ENCODE measurements at places on chromosomes 5 and 9.

DNA sequence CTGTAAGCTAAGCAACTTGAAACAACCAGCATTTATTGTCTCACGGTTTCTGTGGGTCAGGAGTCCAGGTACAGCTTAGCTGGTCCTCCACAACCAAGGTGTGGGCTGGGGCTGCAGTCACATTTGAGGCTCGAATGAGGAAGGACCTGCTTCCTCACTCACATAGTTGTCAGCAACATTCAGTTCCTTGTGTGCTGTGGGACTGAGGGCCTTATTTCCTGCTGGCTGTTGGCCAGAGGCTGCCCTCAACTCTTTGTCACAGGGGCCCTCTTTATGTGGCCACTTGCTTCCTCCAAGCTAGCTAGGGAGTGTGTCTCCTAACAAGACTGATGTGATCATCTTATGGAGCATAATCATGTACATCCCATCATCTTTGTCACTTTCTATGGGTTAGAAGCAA lies 29.2 kb upstream of the SEMA4D start:
- no peak for DNase-seq

DNA sequence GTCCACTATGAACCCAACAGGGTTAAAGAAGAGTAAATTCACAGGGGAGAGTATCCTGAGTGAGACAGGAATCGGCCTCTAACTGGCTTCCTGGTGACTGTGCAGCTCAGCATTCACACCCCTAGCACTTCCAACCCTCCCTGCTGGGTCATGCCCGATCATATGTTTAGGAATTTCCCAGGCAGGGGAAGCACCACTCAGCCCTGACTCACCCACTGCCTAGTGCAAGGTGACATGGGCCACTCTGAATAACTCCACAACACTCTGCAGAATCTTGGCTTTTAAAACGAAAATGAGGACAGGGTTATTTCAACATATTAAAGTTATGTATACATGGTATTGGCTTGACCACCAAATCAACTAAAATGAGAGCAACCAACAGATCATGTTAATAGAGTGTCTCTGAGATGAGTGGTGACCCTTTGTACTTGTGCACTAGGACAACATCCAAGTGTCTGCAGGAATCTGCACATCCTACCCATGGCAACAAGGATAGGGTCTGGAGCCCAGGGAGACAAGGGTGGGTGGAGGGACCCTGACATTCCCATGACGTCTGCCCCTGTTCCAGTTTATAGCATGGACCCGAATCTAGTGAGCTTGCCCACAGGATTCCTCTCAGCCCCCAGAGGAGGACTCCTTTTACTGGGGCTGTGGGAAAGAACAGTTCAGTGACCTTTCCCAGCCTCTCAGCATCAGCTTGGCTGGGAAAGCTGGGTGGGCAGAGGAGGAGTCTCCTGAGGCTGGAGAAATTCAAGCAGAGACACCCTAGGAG lies 485.8 kb downstream of the SEMA5A start:
- no peak for DNase-seq

DNA sequence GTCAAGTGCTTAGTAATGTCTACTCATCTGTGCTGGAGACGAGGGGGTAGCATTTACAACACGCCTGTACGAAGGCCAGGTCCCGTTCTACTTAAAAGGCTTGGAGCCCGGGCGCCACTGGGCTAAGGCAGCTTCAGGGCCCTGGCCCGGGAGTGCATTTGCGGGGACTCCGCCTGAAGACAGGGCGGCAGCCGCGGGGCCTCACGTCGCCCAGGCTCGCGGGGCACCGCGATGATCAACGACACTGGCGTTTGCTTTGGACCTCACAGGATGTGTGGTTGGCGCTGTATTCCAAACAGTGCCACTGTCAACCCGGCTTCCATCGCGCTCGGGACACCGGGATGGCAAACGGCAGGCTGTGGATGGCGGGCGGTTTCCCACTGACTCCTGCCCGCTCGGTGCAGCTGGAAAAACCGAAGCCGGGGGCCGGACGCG lies 1.1 kb upstream of the TENT4A start:
- peak; percentile 67 for DNase-seq

GRCh38 chr5:131396630-131397273 lies 132.9 kb downstream of the CDC42SE2 start:
- DNase-seq, result no peak

DNA sequence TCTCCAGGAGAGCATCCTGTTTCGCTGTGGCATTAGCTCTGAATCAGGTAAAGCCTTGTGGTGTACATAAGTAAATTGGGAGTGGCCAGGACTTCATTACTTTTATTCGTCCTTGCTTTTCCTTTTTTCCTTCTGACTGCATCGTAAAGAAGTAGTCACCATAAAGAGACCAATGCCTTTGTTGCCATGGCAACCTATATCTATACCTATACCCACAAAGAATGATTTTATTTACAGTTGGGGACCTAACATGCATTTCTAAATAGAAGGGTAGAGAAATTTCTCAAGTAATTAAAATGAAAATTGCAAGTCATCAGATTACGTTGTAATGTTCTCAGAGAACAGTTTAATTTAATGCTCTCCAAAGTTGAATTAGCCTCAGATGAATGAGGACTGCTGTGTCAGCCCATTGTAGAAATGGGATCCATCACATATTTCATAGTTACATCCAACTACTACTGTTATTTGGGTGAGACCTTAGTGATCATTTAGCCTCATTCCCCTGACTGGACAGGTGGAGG lies 18.6 kb downstream of the PTCD2 start:
- no peak for DNase-seq

DNA sequence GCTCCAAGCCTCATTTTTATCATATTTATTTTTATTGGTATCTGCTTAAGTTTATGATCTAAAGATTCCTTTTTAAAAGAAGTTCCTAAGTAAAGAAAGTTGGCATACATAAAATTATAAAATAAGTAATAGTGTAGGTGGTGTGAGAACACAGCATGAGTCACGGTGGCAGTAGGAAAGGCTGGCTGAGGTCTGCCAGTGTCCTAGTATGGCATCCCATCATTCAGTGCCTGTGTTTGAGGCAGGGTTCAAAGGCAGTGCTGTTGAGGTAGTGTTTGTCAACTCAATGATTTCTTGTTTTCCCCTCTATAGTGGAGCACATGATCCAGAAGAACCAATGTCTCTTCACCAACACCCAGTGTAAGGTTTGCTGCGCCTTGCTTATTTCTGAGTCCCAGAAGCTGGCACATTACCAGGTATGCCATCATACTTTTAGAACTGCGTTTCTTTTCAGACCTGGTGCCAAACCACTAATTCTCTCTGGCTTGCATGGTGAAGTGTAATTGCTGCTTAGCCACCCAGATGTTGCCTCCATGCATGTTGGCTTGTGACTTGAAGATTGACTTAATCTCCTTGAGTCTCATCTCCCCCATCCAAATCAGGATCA lies 18.4 kb downstream of the ZNF346 start:
- DNase-seq, result no peak

GRCh38 chr5:120139039-120139438 lies 325.1 kb upstream of the PRR16 start:
- no peak for DNase-seq

DNA sequence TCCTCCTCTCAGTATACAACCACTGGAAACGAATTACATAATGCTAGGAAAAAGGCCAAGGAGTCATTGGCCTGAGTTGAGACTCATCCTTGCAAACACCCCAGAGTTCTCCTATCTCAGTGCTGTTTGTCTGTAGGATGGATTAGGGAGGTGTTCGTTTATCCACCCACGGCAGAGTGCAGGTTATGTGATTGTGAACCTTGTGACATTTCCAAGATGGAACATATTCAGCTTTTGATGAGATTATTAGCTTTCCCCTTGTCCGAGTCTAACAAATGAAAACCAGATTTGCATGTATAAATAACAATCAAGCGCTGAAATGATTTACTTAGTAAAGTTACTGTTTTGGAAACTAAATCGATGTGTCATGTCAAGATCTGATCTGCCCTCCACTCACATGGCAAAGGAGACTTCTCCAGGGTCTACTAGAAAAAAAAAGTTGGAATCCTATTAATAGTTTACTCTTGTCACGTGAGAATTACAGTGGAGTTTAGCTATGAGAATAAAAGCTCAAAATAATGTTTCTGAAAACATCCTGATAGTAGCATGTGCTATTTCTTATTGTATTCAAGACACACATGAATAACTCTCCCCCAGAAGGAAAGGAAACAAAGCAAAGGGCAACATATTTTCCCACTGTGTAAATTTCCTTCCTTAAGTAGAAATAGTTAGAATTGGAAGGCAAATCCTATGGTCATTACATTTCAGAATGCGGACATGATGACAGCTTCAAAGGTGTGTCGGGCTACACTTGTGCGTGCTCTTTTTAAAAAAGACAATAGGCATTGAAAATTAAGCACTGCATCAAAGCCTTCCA lies 600.4 kb downstream of the EBF1 start:
- DNase-seq, result no peak

GRCh38 chr5:137960141-137960540 lies 70.9 kb downstream of the PKD2L2 start:
- DNase-seq, result no peak

GRCh38 chr5:5588386-5588785 lies 165.9 kb downstream of the ICE1 start:
- no peak for DNase-seq

DNA sequence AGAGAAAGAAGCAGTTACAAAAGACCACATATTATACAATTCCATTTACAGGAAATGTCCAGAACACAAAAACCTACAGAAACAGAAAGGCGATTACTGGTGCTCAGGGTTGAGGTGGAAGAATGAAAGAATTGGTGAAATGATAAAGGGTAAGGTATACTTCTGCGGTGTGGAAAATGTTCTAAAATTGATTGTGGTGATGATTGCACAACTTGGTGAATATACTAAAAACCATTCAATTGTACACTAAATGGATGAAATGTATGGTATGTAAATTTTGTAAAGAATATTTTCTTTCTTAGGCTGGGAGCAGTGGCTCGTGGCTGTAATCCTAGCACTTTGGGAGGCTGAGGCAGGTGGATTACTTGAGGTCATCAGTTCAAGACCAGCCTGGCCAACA lies 72.3 kb downstream of the UBAP2 start:
- DNase-seq, result no peak

DNA sequence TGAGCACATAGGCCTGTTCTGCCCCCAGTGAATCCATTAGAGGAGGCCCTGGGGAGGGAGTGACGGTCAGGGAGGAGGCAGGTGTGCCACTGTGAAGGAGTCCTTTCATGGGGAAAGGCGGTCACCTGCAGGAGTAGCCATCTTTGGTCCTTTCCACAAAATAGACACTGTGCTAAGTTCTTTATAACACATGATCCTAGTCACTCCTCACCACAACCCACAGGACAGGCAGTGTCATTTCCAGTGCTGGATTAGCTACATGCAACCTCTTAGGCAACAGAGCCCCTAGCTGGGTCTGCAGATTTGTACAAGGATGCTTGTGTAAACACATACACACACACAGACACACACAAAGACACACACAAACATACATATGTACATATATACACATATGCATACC lies 18.3 kb downstream of the DOCK2 start:
- DNase-seq, result no peak

DNA sequence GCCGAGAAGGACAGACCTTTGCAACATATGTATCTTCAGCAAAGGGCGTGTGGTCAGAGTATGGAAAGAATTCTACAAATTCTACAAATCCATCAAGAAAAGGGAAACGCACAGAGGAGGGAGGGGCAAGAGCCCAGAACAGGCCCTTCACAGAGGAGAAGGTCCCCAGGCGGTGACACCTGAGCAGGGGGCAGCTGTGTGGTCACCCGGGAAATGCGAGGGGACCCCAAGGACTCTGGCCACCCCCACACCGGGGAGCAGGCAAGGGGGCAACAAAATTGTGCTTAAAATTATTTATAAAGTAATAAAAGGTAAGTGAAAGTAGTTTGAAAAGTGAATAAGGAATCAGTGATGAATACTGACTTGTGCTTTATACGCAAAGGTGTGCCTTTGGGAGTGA lies 17.6 kb downstream of the NACC2 start:
- no peak for DNase-seq

- no peak for DNase-seq
These were observed 3.8 kb downstream of the CCDC152 start for GRCh38 chr5:42760426-42760825.

GRCh38 chr5:45132972-45133371 lies 324.2 kb downstream of the MRPS30 start:
- DNase-seq, result no peak

- DNase-seq, result no peak
These were observed 36.2 kb upstream of the TENT2 start for GRCh38 chr5:79575996-79576395.

- no peak for DNase-seq
These were observed 415.2 kb upstream of the TRPC7 start for GRCh38 chr5:136780518-136780917.

- DNase-seq, result no peak
These were observed 103.4 kb downstream of the ADAMTS2 start for GRCh38 chr5:179241764-179242370.

GRCh38 chr9:72454871-72455491 lies 66.4 kb upstream of the TMC1 start:
- no peak for DNase-seq

Measured in activated CD8-positive, alpha-beta T cell treated with anti-CD3 and anti-CD28 coated beads for 36 hours (primary cell).